ENCODE measurements at places on chromosomes 6 and 20.
A peak's percentile ranks its signal among the peaks of the same experiment; 100 is the strongest.

GRCh38 chr6:154370545-154370944 lies 13.9 kb upstream of the IPCEF1 start:
- no peak for DNase-seq

- DNase-seq: peak; percentile 53
These were observed 97.2 kb downstream of the KIF16B start for GRCh38 chr20:16476032-16476431.

DNA sequence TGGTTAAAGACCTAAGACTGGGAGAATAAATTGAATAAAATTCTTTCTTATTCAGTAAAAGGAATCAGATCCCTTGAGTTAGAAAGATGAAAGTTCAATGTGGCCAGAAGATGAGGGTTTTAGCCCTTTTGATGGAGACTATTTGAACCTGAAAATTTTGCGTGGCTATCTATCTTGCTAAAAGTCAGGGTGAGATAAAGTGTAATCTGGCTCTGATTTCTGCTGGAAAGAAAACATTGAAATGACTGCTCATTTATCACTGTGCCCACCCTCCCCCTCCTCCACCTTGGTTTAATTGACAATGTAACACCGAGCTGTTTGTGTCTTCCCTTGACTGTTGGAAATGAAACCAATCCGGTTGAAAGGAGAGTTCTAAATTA lies 32.9 kb upstream of the TCF21 start:
- no peak for DNase-seq

DNA sequence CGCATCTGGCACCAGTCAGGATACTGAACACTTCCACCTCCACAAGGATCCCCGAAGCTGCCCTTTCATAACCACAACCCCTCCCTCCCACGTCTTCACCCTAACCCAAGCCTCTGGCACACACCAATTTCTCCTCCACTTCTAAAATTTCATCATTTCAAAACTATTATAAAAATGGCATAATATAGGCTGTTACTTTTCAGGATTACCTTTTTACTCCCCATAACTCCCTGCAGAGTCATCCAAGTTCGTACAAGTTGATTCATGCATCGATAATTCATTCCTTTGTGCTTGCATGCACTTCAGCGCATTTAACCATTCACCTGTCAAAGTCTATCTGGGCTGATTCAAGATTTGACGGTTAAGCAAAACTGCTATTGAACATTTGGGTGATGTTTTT lies 30.6 kb upstream of the LY86 start:
- no peak for DNase-seq

DNA sequence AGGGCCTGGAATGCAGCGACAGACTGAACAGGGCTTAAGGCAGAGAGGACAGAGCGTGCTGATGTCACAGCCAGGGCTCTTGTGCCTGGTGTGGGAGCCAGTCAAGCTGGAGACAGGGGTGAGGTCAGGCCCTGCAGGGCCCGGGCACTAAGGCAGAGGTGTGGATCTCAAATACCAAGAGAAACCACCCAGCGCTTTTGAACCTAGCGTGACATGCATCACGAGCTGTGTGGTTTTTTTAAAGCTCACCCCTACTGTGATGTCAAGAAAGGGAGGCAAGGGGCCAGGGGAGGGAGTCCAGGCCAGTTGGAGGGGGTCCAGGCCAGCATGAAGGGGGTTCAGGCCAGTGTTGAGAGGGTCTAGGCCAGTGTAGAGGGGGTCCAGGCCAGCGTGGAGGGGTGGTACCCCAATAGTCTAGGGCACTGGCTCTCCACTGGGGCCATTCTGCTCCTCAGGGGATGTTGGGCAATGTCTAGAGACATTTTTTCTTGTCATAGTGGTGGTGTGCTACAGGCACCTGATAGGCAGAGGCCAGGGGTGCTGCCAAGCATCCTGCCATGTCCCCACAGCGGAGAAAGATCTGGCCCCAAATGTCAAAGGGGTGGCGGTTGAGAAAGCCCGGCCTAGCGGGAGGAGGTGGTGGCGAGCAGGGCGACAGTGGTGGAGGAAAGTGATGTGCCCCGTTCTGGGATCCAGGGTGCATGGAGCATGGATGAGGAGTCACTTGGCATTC lies 42.6 kb downstream of the RBM38 start:
- no peak for DNase-seq

- no peak for DNase-seq
These were observed 70.5 kb upstream of the TPD52L1 start for GRCh38 chr6:125082908-125083683.

- no peak for DNase-seq
These were observed 180.7 kb upstream of the PRSS16 start for GRCh38 chr6:27066802-27067201.

DNA sequence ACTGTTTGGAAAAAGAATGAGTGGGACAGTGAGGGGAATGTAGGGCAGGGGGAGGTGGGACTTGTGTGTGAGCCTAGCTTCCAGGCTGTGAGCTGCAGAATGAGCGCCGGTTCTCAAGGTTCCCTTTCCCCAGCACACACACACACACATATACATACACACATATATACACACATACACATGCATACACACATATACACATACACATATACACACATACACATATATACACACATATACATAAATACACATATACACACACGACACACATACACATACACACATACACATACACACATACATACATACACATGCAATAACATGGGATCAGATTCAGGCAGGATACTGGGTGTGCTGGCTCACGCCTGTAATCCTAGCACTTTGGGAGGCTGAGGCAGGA lies 66.5 kb downstream of the CNBD2 start:
- no peak for DNase-seq

GRCh38 chr20:61328911-61329558 lies 77.0 kb downstream of the CDH4 start:
- DNase-seq: no peak

GRCh38 chr6:16741112-16742016 lies 19.9 kb downstream of the ATXN1 start:
- no peak for DNase-seq

- DNase-seq: no peak
These were observed 113.9 kb upstream of the PROKR2 start for GRCh38 chr20:5430670-5431069.

GRCh38 chr6:134436281-134436815 lies 118.4 kb upstream of the SGK1 start:
- DNase-seq: no peak

DNA sequence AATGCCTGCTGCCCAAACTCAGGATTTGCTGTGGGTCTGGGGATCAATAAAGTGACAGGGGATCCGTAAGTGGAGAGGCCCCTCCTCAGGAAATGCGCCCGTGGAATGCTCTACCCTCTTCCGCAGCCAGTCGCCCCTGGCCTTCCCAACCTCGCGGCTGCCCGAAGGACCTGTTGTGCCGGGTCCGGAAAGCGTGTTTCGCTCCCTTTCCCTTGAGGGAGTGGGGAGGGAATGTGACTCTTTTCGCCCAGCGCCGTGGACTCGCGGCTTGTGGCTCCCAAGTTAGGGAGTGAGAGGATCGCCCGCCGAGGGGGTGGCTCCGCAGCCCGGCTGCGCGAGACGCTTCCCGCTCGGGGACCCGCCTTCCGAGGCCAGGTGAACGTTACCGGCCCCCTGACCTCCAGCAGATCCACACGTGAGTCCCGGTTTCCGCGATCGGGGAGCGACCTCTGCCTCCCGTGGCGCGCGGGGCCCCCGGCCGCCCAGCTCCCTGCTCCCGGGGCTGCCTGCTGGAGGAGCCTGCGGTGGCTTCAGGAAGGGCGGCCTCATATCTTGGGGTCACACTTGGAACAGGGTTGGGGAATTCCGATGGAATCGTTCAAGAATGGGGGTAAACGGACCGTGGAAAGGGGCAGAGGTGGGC lies 666 bp downstream of the TPD52L1 start:
- peak; percentile 20 for DNase-seq

GRCh38 chr20:62605236-62605943 lies 36.9 kb upstream of the SLCO4A1 start:
- no peak for DNase-seq

- DNase-seq: no peak
These were observed 91.2 kb downstream of the RALGAPA2 start for GRCh38 chr20:20621195-20621594.

DNA sequence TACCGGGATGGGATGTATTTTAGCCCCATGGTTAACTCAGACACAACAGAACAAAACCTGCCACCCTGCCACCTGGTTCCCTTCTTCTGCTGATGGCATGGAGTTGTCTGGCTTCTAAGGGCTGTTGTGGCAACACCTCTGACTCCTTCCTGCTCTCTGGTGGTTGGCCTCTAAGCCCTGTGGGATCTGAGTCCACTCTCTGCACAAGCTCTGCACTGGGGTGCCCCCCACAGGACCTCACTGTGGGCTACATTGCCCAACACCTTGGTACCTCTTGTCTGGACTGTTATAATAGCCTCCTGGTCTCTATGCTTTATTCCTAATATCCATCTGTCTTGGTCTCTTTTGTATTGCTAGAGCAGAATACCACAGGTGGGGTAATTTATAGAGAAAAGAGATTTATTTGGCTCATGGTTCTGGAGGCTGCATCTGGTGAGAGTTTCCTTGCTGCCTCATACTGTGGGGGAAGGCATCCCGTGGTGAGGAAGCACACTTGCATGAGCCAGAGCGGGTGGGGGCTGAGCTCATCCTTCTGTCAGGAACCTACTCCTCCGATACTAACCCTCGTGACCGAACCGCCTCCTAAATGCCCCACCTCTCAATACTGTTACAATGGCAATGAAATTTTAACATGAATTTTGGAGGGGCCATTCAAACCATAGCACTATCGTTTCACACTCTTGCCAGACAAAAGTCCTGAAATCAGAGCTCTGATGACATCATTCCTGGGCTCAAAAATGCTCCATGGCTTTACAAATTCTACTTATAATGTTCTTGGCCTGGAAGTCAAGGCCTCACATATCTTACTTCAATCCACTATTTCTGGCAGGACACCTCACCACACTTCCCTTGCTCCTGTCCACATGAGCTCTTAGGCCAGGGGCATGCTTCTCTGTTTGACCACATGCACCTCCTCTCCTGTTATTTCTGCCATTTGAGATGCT lies 127.2 kb downstream of the PAX1 start:
- DNase-seq: no peak

DNA sequence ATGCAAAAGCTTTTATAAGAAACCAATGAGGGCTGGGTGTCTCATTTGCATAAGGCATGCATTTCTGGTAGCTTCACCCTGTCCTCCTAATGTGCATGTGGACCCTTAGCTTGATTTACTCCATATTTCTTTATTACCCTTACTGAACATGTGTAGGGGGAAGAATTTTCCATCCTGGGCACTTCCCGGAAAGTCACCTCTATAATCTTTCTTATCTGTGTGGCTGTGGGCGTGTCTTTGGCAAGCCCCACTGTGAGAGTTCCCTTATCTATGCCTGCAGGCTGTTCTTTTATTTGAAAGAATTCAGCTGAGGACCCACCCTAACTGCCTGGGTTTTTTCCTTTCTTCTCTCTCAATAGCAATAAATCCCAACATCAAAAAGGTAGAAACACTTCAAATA lies 627.8 kb downstream of the DOK5 start:
- no peak for DNase-seq

DNA sequence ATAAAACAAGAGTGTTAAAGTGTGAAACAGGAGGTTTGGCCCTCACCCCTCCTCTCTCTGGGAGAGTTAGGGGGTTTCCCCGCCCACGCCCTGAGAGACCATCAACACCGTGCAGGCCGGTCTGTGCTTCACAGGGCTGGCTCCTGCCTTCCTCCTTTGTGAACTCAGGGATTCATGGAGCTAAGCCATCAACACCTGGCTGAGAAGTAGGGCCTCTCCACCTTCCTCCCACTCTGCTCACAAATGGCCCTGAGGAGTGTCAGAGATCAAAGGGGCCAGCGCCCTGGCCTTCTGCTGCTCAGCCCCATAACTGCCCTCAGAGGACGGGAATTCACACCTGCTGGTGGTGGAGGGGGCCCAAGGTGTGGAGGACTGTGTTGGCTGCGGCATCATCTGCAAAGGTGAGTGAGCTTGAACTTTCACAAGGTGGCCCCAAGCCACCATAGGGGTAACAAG lies 88.6 kb downstream of the PSMB1 start:
- DNase-seq: no peak

DNA sequence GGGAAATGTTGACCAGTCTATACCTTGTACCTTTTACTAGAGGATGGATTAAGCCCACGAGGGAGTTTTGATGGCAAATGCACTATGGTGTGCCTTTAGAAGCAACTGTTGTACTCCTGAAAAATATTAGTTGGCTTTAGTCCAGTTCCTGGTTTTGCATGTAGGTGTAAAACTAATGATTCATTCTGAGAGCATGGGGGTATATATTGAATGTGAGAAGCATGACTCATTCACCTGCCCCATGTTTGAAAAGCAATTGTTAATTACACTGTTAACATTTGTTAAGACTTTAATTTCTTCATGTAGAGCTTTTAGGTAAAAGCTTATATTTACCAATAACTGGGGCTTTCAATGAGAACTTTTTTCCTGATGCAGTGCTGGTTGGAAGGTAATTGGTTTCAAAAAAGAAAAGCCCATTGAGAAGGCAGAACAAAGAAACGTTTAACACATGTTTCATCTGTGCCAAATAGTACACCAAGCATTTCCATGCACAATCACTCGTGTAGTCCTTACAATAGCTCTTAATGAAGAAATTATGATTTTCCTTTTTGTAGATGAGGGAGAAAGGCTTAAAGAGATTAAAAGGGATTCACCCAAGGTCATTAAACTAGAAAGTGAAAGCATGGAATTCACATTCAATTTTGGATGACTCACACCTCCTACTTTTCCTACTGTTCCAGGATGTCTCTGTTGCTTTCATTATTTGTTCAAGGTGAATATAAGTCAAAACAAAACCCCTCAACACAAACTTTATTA lies 134.1 kb downstream of the CCDC170 start:
- no peak for DNase-seq

- no peak for DNase-seq
These were observed 2.2 kb upstream of the EPB41L2 start for GRCh38 chr6:131065112-131065823.

DNA sequence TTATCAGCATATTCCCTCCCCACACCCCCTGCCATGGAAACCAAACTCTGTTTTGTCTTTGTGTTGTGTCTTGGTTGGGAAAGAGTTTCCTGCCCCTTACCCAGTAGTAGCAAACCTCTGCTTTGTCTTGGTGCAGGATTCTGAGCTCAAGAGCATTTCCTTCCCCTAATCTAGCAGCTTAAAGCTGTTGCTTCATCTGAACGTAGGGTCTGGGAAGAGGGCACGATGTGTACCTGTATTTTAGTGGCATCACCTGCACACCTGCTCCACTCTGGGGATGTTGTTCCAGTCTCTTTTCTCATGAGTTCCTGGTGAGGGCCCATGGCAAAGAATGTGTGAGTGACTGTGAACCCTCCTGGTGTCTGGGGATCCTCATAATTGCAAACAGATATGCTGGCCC lies 164.7 kb downstream of the SCP2D1 start:
- DNase-seq: no peak

- DNase-seq: peak; percentile 12
These were observed 161.0 kb downstream of the ASCC3 start for GRCh38 chr6:100719883-100720682.

- DNase-seq: no peak
These were observed 26.2 kb downstream of the UTRN start for GRCh38 chr6:144311361-144311760.

- DNase-seq: no peak
These were observed 39.5 kb downstream of the MTFR2 start for GRCh38 chr6:136210398-136211165.

GRCh38 chr6:113487489-113488058 lies 369.6 kb upstream of the MARCKS start:
- DNase-seq: no peak

- DNase-seq: no peak
These were observed 230.9 kb upstream of the PREP start for GRCh38 chr6:105633814-105634213.

GRCh38 chr6:142387997-142388815 lies 86.4 kb downstream of the ADGRG6 start:
- DNase-seq: no peak

Measured in left kidney (tissue), 8 donors.